Stimulated activated CD4-positive, alpha-beta T cell treated with anti-CD3 and anti-CD28 coated beads, Interleukin-12 subunit alpha, Interleukin-12 subunit beta, amount 100 ng/mL, for 24 hours (primary cell): ENCODE measurements at places on chromosomes 5 and 9.

GRCh38 chr5:158124606-158125316, 265.8 kb upstream of the CLINT1 start:
- no peak for DNase-seq

- no peak for DNase-seq
Observed at GRCh38 chr5:134835623-134836022, 10.1 kb upstream of the C5orf24 start.

DNA sequence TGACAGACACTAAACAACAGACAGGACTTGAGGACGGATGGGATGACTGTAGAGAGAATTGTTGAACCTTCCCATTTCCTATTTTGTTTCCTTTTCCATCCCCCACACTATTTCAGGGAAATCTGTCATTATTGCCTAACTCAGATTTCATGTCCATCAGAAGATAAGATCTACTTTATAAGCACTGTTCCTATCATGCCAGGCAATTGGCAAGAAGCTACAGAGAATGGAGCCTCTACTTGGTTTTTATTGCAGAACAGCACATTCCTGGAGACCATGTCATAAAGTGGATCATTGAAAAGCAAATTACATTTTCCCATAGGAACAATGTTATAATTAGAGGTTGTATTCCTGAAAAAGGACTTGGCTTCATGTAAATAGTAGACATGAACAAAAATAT, 173.7 kb upstream of the KIF2A start:
- no peak for DNase-seq

- peak; percentile 82 for DNase-seq
Observed at GRCh38 chr5:175696139-175696854, 38.4 kb downstream of the HRH2 start.

- no peak for DNase-seq
Observed at GRCh38 chr5:17187011-17187785, 30.2 kb upstream of the BASP1 start.

DNA sequence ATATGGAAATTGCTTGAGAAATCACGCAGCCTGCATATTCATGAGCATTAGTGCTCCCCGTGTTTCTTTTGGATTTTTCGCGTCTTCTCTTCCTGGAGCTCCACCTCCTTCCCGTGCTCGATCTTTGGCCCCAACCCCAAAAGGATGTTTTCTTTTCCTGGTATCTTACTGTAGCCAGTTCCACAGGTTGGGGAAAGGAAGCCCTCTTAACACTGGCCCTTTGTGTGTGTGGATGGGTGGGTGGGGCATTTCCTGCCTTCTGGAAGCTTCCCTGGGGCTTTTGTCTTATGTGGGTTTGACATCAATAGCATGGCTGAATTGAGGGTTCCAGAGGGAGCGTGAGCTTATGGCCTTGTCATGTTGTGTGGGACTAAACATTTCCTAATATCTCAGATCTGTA, 21.9 kb downstream of the STXBP1 start:
- no peak for DNase-seq

DNA sequence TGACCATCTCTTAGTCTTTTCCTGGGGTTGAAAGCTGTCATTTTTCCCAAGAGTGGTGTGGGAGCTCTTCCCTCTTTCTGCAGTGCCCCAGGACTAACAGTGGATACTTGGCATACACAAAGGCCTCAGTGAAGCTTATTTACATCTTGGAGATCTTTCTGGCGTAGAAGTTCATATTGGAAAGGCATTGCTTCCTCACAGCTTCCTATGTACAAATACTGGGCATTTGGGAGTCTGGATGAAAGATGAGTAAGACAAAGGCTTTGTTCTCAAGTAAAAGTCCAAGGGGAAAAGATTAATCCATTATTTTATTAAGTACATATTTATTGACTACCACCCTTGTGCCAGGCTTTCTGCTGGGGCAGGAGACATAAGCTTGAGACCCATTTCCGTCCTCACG, 22.0 kb downstream of the MAP3K1 start:
- no peak for DNase-seq

GRCh38 chr5:2656206-2656605, 95.3 kb downstream of the IRX2 start:
- no peak for DNase-seq

DNA sequence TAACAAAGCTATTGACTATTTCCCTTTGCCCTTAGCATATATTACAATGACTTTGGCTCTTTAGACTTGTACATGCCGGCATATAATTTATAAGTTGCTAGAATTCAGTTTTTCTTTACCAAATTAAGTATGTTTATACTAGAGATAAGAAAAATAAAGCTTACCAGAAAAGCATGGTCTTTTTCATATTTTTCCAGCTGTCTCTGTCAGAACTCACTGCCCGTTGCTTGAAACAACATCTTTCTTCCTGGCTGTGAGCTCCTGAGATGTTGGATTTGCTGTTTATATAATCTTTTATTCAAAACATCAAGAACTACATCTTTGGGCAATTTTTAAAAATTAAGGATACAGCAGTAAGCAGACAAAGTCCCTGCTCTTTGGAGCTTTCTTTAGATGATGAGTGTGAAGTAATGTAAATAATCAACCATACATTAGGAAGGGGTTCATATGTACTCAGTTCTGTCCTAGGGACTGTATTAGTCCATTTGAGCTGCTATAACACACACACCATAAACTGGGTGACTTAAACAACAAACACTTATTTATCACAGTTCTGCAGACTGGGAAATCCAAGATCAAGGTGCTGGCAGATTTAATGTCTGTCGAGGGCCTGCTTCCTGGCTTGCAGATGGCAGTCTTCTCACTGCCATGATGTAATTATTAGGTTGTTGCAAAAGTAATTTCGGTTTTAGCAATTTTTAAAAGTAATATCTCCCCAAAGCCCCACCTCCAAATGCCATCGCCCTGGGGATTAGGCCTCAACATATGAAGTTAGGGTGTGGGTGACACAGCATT, 45.4 kb upstream of the RANBP3L start:
- DNase-seq = no peak

DNA sequence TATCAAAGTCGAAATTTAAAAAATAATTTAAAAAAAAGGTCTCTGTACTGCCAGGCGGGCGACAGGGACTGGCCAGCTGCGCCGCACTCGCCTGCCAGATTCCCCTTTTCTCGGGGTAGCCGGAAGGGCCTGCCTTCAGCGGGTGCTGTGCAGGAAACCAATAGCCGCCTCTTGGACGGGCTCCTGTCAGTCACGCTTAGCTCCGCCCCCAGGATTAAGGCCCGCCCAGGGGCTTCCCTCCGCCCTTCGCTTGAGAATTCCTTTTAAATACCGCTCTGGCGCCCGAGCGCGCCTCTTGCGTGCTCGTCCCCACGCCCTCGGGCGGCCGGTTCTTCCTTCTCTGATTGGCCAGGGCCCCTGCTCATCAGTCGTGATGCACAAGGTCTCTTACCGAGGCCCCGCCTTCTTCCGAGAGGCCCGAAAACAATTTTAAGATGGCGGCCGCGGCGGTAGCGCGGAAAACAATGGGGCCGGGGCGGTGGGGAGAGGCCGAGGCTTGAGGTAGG, at the start of gene MAML1:
Gene MAML1, plus strand, starts transcription at position 411 of the 506 bp plus-strand sequence. CDS start 291 bp downstream, outside the sequence.
- DNase-seq = peak; percentile 99

- DNase-seq = no peak
Observed at GRCh38 chr9:88179062-88179521, 40.8 kb upstream of the SPATA31C2 start.
